ENCODE measurements at places on chromosomes 12 and 14.

- DNase-seq: no peak
These were observed 10.0 kb downstream of the BRF1 start for GRCh38 chr14:105290621-105291346.

- DNase-seq: peak; percentile 61
These were observed 4.5 kb downstream of the AJUBA start for GRCh38 chr14:22977684-22978486.

- DNase-seq: peak; percentile 42
These were observed 18.0 kb downstream of the TRAF3 start for GRCh38 chr14:102795060-102795925.

- no peak for DNase-seq
These were observed 713 bp downstream of the FRMD6 start for GRCh38 chr14:51652168-51653078.

DNA sequence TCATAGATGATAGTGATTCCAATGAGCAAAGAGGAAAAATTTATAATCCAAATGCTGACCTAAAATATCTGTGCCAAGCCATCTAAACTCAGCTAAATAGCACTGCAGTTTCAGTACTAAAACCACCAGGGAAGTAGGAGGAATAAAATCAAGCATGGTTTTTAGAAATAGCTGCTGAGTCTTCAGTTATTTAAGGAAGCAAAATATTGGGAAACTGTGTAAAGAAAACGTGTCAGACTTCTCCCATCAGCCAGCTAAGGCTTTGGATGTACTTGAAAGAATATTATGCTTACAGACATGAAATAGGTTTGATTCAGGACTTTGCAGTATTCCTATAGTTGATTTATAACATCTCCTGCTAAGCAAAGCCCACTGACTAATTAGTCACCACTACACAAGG, 24.7 kb downstream of the CLEC2D start:
- no peak for DNase-seq

DNA sequence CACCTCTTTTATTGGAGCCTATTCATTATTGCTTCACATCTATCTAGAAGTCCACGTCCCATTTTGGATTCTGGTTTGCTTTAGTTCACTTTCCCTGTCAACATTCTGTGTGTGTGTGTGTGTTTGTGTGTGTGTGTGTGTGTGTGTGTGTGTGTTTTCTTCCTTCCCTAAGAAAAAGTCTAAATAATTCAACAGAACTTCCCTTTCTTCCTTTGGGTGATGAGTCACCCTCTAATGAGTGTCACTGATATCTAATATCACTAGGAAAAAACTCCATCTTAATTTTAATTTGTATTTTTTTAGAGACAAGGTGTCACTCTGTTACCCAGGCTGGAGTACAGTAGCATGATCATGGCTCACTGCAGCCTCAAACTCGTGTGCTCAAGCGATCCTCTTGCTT, 234.2 kb downstream of the TTC8 start:
- no peak for DNase-seq

- DNase-seq: no peak
These were observed 772.9 kb downstream of the MED13L start for GRCh38 chr12:115504306-115505290.

DNA sequence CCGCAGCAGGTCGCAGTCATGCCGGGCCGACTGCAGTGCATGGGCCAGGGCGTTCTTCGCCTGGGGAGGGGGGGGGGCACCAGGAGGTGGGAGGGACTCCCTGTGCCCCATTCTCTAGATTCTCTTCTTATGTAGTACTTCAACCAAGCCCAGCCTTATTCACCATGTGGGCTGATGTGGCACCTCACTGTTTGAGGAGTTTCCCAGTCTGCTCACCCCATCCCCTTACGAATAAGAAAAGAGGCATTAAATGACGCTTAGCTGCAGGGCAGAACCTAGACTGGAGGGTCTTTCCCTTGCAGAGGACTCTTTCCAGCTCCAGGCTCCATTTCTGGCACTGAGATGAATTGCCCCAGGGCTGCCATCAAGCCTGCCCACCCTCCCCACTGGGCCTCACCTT, 12.2 kb downstream of the CMTM5 start:
- no peak for DNase-seq

- DNase-seq: no peak
These were observed 27.0 kb upstream of the PLEK2 start for GRCh38 chr14:67438969-67439368.

- DNase-seq: no peak
These were observed 444.6 kb upstream of the CCDC196 start for GRCh38 chr14:66041582-66041981.

DNA sequence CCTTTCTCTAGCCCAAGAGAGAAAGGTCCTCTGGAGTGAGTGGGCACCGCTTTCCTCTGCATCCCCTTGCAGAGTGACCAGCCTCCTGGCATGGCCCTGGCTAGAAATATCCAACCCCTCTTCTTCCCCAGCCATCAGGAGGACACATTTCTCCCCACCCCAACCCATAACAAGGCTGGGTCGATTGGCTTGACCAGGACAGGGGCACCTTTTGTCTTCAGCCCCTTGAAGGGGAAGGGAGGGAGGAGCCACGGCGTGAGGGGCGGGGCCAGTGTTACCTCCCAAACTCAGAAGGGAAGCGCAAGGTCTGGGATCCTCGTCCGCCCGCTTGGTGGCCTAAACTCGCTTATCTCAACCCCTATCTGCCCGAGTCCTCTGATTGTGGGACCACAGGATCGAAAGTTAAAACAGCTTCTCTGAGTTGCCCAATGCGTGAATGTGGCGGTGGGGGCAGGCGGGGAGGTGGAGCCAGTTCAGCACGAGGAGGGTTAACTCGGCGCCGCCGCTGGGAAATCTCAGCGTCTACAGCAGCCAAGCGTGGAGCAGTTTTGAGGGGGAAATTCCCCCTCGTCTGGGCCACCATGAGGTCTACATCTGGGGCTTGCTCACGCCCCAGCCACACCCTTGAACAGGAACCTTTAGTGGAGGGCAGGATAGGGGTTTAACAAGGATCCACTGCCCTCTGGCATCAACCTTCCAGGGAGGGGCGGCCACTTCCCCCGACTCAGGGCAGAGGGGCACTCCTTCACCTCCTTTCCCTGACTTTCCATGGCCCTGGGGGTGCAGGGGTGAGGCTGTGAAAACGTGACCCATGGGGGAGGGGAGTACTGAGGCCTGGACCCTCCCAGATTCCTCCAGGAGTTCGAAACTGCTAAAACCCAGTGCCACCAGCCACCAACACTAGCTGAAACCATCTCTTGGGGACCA, 795 bp downstream of the STAT6 start:
- DNase-seq: peak; percentile 77

- DNase-seq: no peak
These were observed 59.0 kb downstream of the NTN4 start for GRCh38 chr12:95731519-95731958.

GRCh38 chr12:72295744-72296143, 23.6 kb downstream of the TRHDE start:
- no peak for DNase-seq

GRCh38 chr12:103850429-103850828, 9.4 kb upstream of the NT5DC3 start:
- DNase-seq: no peak

DNA sequence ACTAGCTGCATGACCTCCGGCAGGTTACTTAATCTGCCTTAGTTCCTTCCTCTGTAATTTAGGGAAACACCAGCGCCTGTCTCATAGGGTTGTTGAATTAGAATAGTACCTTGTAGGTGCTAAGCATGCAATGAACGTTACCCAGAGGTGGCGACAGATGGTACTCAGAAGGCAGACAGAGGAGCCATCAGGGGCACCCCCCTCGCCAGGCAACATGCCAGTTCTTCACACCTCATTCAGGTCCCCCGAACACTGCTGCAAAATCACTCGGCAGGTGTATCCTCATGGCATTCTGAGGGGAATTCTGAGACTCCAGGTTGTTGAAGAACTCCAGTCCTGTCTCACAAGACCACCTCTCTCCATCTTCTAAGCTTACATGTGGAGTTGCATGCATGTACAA, 10.1 kb downstream of the ISM2 start:
- no peak for DNase-seq

GRCh38 chr14:46989566-46989965, 338.0 kb upstream of the RPL10L start:
- DNase-seq: no peak

- no peak for DNase-seq
These were observed 23.6 kb downstream of the BATF start for GRCh38 chr14:75545907-75546306.

DNA sequence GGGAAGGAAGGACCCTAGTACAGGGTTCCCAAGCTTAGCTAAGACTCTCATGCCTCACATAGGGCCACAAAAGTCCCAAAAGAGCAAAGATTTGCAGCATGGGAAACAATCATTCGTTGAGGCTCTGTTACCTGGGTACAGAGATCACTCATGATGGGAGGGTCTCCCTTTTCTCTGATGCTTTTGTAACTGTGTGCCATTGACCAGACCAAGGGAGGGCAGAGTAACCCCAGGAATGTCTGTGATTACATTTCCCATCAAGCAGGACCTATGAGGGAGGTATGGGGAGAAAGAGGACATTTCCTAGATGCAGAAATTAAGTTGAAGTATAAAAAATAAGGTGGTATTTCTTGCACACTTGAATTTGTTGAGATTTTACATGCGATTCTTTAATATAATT, 16.4 kb upstream of the DLGAP5 start:
- DNase-seq: no peak

DNA sequence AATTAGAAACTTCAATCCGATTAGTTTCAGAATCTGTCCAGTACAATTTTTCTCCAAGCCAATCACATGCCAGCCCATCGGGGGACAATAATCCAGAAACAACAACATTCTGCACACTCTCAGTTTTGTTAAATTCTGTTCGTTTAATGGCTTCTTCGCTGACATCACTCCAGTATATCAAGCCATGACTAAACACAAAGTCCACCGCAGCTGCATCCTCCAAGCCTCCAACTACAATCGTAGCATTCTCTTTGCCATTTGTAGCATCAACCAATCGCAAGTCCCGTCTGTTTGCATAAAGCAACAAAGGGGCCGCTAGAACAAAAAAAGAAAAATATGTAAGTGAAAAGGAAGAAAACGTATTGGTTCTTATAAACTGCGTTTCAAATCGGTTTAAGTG, 22.5 kb downstream of the LRP6 start:
- DNase-seq: no peak

Measured in liver (tissue), 10 donors.